Activated B cell treated with CpG ODN at 0.5 μM for 24 hours (primary cell): ENCODE measurements at places on chromosomes 12 and 14.

DNA sequence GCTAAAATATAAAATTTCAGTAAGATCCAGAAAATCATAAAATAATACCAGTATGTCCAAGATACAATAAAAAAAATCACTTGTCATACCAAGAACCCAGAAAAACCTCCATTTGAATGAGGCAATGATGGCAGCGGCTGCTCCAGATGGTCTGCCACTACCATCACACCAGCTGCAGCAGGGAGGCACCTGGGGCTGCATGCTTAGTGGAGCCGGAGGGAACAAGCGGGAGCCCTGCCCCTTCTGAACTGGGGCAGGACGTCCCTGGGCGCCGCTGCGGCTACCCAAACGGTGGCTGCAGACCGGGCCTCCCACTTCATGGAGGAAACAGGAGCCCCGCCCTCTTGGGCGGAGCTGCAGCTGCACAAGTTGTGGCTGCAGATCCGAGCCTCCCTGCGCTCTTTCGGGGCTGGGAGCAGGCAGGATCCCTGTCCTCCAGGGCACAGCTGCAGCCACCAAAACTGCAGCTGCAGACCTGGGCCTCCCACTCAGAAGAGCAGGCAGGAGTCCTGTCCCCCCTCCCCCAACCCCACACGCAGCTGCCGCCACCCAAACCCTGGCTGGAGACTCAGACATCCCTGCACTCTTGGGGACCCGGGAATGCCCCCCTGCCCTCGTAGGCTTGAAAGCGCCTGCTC is 36.1 kb upstream of the OR5AU1 start:
- DNase-seq = peak; percentile 54

DNA sequence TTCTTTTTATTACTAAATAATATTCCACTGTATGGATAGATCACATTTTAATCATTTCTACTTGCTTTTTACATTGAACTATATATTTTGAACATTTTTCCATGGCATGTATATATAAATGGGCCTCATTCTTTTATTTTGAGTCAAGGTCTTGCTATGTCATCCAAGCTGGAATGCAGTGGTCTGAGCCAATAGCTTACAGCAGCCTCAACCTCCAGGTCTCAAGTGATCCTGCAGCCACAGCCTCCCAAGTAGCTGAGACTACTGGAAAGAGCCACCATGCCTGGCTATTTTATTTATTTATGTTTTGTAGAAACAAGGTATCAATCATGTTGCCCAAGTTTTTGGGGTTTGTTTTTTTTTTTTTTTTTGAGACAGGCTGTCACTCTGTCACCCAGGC is 7.6 kb downstream of the FCF1 start:
- no peak for DNase-seq

- no peak for DNase-seq
These were observed 185.2 kb downstream of the ACSS3 start for GRCh38 chr12:81263072-81263471.

- DNase-seq = no peak
These were observed 12.5 kb downstream of the TM7SF3 start for GRCh38 chr12:27001663-27002062.

GRCh38 chr14:38404100-38404541 is 148.2 kb upstream of the CLEC14A start:
- no peak for DNase-seq

- DNase-seq = peak; percentile 37
These were observed 613 bp downstream of the DUSP16 start for GRCh38 chr12:12562016-12562483.

GRCh38 chr12:72214163-72214562 is 58.0 kb upstream of the TRHDE start:
- DNase-seq = no peak

- DNase-seq = no peak
These were observed 236.8 kb upstream of the BTG1 start for GRCh38 chr12:92382383-92382878.

- DNase-seq = no peak
These were observed 5.4 kb downstream of the SLC15A4 start for GRCh38 chr12:128818065-128819022.

GRCh38 chr14:81315341-81315740 is 84.8 kb downstream of the STON2 start:
- DNase-seq = no peak

- DNase-seq = no peak
These were observed 447.1 kb downstream of the ZFP36L1 start for GRCh38 chr14:68345738-68346137.

- no peak for DNase-seq
These were observed 8.5 kb upstream of the SERPINA5 start for GRCh38 chr14:94572637-94573303.

DNA sequence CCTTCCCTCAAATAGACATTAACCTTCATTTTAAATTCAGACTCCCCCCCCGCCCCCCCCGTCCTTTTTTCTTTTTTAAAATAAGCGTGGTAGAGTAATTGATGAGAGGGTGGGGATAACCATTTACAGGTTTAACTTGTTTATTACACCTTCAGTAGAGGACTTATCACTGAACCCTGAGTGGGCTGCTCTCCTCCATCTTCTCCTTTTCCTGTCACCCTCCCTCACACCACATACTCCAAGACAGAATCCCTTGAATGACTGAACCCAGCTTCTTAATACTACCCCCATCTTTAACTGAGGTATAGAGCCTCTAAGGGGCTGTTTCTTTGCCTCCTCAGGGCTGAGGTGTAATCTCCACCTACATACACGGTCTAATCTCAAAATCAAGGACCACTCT is 3.7 kb upstream of the IKZF4 start:
- DNase-seq = no peak

- DNase-seq = no peak
These were observed 1.4 kb upstream of the CCDC88C start for GRCh38 chr14:91419044-91419397.

DNA sequence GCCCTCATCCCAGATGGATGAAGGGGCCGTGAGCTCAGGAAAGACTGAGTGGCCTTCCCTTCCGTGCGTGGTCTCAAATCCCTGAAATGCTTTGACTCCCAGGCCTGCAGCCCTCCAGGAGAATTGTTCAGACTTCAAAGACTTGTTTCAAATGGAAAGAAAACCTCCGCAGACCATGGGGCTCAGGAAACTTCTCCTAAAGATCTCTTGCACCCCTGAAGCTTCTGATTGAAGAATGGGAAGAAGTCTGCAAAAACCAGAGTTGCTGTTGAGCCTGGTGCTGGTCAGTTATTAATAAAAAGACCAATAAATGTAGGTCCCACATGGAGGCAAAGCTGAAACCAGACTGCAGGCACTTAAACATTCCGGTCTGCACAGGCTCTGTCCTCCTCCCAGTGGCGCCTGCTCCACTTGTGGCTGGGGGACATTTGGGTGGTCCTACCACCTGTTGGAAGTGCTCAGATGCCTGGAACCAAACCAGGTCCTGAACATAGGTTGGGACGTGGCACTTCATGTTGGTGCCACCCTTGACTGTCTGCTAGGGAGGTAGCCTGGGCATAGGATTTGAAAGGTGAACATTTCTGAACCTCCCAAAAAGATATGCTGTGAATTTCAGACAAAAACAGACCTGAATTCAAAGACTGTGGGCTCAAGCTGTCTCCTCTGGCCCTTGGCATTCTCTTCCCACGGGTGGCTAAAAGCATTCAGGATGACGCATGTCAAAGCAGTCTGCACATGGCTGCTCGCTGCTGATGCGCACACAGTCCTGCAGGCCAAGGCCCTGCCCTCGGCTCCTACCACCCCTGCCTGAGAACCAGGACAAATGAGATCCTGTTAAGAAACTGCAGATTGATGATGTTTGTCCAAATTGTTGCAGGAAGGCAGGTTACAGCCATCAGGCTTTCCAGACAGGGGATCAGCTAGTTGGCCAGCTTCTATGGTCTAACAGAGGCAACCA is 36.2 kb upstream of the MEG3 start:
- DNase-seq = no peak

DNA sequence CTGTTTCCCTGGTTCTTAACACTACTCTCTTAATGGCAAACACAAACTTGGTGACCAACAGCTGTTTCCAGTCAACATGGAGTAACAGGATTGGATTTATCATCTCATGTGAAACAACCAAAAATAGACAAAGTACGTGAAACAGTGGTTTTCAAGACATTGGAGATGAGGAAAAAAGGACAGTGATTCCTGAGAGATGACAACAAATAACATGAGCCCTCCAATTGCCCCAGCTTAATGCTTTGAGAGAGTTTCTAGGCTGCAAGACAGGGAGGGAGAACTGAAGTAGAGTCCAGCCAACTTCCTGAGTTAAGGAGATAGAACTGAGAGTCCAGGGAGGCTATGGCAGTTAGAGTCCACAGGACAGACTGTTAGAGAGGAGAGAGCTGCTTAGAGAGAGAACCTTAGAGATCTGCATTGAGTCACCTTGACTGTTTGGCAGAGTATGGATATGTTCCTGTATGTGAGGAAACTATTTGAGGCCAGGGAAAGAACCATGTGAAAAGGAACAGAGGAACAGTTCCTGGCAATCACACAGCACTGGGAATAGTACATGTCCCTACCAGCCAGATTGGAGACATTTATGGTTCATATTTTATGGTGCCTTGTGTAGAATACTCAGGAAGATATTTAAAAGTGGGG is 106.4 kb downstream of the PCNX1 start:
- no peak for DNase-seq

DNA sequence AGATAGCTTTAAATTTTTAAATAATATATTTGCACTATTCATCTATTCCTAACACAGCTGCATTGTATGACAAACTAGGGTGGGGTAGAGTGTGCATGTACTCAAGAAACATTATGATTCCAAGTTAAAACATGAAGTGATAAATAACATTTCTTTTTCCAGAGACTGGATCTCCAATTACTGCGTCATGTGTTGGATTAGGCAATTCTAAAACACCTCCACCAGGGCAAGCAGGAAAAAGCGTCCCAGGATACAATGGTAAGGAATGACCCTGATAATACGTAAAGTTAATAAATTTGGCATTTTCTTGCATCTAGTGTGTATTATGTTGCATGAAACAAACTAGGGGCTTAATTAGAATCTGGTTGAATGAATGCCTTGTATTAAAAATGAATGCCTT is 138.9 kb downstream of the ACSS3 start:
- no peak for DNase-seq

- DNase-seq = no peak
These were observed 84.4 kb downstream of the ARF6 start for GRCh38 chr14:49977126-49977841.

DNA sequence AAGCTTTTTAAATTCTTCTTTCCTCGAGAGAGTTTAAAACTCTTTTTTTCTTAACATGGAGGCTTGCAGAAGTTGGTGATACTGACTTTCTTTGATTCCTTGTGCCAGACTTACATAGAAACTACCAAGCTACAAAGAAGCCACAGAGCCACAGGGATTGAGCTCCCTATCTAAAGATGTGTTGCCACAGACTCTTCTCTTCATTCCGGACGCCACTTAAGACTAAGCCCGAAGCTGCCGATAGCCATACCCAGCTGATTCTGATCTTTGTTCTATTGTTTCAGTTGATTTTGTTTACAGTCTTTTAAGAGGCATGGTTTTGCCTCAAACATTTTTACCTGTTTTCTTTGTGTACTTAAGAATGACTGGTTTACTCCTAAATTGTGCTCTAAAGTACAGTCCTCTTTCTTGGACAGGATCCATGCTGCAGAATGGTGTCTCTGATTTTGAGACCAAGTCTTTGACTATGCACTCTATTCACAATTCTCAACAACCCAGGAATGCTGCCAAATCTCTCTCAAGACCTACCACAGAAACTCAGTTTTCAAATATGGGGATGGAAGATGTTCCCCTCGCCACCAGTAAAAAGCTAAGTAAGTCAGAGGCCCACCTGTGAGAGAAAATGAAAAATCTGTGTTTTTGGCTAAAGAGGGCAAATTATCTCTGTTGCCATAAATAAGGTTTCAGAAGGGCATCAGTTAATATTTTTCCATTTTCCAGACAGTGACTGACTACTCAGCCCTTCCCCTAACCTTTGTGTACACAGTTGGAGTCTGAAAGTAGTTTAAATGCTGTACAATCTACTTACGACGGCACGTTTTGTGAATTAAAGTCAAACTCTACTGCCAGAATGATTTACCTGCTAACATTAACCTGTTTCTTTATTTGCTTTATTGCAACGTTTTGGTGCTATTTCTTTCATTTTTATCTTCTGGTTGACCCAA is 42.1 kb upstream of the KCNH3 start:
- no peak for DNase-seq

- DNase-seq = no peak
These were observed 16.9 kb upstream of the MGST1 start for GRCh38 chr12:16330560-16330959.

DNA sequence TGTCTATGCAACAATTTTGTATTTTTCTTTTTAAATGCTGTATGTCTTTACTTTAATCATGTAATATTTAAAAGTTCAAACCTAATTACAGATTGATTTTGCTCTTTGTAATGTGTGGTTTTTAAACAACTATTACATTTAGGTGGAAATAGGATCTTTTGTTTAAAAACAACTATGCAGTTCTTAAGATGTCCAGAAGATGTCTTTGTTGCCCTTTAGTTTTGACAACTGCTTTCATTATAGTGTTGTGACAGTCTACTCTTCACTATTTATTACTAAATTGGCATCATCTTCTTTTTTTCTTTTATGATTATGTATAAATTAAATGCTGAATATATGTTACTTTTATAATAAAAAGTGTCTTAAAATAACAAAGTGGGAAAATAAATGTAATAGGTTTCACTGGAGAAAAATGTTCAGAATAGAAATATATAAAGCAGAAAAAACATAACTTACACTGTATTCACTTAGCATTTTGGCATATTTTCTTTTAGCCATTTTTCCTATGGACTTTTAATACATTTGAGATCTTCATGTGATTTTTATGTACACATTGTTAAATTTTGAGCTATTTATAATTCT is 27.1 kb upstream of the PCNX4 start:
- no peak for DNase-seq

DNA sequence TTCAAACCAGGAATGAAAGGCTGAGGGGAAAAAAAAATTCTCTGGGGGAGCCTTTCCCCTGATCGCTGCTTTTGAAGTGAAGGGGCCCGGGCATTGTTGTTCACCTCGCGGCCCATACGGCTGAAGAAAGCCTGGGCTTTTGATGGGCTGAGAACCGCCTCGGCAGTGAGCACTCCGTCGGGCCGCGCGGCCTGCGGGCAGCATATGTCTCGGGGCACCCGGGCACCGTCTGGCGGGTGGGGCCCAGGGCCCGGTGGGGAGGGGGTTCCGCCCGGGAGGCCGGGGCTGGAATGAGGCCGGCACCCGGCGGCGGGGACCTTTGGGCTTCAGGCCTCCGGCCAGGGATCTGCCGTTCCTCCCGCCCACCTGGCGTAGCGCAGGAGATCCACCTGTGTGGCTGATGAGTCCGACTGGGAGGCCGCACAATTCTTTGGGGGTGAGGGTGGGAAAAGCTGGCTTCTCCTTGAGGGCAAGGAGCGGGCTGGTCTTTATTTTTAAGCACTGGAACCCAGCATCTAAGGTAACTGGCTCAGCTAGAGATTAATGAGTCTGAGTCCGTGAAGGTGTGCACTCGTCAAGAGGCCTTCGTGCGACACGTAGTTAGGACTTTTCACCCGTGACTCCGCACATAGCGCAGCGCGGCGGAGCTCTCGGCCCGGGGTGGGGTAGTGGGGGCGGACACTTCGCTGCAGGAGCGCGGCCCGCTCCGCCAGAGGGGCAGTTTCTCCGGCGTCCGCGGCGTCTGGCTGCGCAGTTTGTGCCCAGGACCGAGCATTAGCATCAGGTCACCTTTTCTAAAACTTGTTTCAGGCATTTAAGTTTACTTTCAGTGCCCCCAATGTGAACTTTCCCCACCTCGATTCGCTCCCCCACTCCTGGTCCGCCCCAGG is 10.6 kb downstream of the FOXA1 start:
- DNase-seq = no peak
